A549 treated with DMSO at 1 μM for 4 hours (cell line): ENCODE measurements at places on chromosomes 1 and 21. TPM values are rescaled to one million over a fixed set of nuclear protein-coding genes. Genes with fewer than 3 reads are reported as not detected.

C1orf56 gene
- total RNA-seq = 6.4 to 7.6 TPM (median 7.1 TPM) in 5 replicates

KIF17 gene
- total RNA-seq = 0.99 to 1.4 TPM (median 1.3 TPM) in 5 replicates

ZFYVE9 gene
- total RNA-seq = 7.1 to 9.2 TPM (median 8.2 TPM) in 5 replicates

AADACL4 gene
- total RNA-seq = not detected in 5 replicates

ADCY10 gene
- 0.08 to 0.17 TPM (median 0.12 TPM) in 5 replicates for total RNA-seq

PRKACB gene
- 6.8 to 12.4 TPM (median 9.6 TPM) in 5 replicates for total RNA-seq

BARHL2 gene
- total RNA-seq = not detected in 5 replicates

CACNA1S gene
- total RNA-seq = 0.01 TPM in 1 of 5 replicates, not detected in the others

SSX2IP gene
- 11.4 to 16.2 TPM (median 14.0 TPM) in 5 replicates for total RNA-seq

NLRP3 gene
- total RNA-seq = not detected in 5 replicates
